NCI-H748 treated with DMSO at 0.1 percent for 48 hours (cell line): ENCODE measurements at places on chromosomes 6 and 20.

DNA sequence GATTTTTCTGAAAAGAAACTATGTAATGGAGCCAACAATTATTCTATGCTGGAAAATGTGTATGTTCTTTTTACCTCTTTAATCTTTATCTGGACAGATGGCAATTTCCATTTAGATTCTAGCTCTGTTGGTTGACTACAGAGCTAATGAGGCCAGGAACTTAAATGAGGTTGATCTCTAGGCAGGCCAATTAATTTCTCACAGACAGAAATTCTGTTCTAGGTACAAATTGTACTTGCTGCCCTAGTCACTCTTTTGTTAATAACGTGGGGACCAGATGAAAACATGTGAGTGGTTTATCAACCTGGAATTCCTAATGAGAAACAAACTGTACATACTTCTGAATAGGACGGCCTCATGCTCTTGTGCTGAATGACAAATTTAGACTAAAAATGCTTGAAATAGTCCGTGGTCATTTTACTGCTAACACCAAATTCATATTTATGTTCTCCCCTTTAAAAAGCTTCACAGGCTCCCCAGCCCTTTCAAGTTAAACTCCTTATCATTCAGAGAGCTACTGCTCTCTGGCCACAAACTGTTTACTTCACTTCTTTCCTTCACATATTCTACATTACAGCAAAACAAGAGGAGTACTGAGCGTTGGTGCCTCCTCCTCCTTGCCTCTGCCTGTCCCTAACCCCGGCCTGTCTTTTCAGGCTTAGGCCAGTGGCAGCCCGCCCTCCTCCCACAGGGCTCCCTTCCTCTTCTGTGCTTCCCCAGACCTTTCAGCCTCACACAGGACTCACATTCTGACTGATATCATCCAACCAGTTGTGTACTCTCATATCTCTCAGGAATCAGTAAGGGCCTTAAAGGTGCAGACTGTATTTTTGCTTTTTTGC lies 41.4 kb downstream of the DTNBP1 start:
- no peak for DNase-seq

- no peak for DNase-seq
Observed at GRCh38 chr6:8030920-8031319, 33.3 kb downstream of the BLOC1S5 start.

DNA sequence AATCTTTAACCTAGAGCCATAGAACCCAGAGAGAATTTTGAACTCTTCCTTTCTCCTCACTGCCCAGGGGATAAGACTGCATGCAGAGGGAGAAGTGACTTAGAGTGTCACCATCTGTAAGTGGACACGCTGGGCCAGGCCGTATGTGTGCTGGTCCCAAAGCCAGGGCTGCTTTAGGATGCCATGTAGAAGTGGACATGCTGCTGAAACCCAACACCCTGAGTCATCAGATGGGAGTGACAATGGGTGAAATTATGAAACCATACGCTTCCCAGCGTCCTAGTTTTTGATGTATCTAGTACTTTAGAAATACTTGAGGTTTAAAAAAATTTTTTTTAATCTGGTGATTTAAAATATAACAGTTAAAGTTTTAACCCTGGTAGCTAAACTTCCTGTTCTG lies 191.1 kb downstream of the FNDC1 start:
- no peak for DNase-seq

DNA sequence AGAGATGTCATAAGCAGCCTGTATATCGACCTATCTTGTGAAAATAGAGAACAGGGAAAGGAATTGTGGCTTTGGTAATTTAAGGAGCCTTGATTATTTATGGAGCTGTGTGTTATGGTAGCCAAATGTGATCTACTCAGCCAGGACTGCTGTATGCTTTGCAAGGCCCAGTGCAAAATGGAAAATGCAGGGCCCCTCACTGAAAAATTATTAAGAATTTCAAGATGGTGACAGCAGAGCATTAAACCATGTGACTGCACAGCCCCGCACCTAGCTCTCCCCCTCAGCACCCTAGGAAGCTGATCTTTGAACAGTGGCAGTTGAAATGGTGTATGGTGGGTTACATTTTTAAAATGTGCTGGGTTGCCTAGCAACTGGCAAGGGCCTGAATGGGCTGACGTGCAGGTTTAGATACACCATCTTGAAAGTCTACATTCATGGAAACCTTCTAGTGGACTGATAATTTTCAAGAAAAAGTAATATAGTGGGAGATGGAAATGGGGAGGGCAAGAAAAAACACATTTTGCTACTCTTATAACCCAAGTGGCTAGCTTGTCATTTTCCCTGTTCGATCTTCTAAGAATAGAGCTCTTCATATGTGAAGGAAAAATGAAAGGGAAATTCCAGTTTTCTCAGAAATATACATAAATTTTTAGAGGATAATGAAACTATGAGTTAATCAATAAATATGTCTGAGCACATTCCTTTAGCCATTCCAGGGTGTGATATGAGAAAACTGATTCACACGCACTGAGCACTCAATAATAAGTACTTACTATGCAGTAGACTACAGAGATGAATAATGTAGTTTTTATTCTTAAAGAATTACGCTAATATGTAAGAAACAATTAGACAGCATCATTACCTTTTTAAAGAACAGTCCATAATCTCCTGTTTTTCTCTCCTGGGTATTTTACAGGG lies 208.0 kb downstream of the ARHGAP18 start:
- DNase-seq, result no peak

DNA sequence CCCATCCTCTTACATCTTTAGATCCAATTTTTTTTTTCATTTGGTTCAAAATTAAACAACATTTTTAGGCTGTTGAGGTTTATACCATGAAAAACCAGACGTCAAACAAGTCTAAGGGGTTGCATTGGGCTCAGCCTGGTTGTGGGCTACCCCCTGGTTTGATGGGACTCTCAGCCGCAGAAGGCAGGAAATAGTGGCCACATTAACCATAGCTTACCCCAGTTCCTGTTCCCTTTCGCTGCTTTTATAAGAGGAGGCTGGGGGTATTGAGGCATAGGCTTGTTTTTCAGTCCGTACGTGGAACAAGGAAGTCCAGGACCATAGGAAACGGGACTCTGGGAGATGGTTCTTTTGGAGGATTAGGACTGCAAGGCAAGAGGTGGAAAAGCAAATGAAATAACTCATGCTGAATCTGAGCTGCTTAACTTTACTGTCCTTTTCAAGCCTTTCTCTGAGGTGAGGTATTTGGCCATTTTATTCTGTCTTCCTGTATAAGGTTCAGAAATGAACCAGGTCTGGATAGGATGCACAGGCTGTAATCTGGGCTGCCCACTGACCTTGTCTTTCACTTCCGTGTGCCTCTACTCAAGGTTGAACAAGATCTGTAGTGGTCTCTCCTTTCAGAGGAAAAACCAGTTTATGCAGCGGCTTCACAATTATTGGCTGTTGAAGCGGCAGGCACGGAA lies 7.7 kb downstream of the BRPF3 start:
- DNase-seq, result no peak

DNA sequence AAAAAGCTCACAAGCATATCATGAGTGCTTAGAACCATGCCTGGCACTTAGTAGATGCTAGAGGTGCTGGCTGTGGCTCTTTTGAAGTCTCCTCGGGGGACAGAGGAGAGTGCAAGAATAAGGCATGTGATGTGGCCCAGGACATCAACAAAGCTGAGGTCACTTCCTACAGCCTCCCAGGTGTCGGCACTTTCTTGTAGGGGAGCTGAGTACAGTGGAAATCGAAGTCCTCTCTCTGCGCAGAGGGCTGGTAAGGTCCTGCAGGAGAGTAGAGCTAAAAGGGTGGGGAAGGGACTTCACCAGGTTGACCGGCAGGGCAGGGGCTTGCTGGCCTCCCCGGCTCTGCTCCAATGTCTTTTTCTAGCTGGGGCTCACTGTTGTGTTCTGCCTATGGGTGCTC lies 11.2 kb downstream of the SLC13A3 start:
- DNase-seq, result no peak

DNA sequence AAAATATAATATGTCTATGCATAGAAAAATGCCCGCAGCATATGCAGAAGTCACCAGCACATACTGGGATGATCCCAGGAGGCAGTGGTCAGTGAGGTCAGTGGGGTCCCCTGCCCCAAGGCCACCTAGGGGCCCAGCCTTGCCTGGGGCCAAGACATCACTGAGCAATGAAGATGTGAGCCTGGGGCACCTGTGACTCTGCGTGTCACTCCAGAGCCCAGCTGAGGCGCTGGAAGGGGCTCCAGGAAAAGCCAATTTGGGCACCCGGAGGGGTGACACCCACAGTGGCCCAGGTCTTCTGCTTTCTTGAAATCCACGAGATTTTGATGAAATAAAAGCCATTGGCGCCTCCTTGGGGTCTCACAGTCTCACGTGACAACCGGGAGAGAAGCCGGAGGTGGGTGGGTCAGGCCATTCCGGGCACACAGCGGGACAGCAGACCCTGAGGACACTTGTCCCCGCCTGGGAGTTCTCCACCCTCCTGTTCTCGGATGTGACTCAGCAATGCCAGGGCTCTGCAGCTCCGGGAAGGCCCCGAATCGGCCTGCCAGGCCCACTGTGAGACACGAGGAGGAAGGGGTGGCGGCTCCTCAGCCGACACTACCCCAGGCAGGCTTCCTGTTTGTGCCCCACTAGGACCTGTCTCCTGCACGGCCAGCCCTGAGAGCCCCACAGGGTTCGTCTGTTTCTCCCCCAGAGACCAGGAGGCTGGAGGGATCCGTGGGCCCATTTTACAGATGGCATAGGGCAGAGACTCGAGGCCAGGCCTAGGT lies 24.4 kb upstream of the SLCO4A1 start:
- no peak for DNase-seq

- DNase-seq, result no peak
Observed at GRCh38 chr6:83311231-83311630, 118.1 kb downstream of the RWDD2A start.

DNA sequence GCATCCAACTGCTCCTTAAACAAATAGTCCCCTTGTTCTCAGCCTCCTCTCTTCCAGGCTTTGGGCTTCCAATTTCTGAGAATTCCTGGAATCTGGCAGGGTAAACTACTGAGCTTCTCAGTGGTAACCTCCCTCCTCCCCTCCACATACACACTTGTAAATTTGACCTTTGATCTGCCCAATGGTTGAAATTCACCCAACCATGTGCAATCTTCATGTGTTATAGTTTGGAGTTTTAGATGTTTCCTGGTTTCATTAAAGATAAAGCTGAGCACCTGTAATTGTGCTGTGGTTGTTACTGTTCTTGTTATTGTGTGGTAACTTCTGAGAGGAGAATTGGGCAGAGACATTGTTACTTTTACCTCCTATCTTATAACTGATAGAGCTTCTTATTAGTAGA lies 328.4 kb downstream of the TPBG start:
- no peak for DNase-seq
